Progenitor cell of endocrine pancreas (in vitro differentiated cells): ENCODE measurements at places on chromosomes 13 and 19.
A peak's percentile ranks its signal among the peaks of the same experiment; 100 is the strongest.

- DNase-seq: no peak
Observed at GRCh38 chr19:23439623-23440022, 44.4 kb upstream of the ZNF91 start.

GRCh38 chr13:27578121-27579030 lies 42.0 kb downstream of the LNX2 start:
- DNase-seq: no peak

DNA sequence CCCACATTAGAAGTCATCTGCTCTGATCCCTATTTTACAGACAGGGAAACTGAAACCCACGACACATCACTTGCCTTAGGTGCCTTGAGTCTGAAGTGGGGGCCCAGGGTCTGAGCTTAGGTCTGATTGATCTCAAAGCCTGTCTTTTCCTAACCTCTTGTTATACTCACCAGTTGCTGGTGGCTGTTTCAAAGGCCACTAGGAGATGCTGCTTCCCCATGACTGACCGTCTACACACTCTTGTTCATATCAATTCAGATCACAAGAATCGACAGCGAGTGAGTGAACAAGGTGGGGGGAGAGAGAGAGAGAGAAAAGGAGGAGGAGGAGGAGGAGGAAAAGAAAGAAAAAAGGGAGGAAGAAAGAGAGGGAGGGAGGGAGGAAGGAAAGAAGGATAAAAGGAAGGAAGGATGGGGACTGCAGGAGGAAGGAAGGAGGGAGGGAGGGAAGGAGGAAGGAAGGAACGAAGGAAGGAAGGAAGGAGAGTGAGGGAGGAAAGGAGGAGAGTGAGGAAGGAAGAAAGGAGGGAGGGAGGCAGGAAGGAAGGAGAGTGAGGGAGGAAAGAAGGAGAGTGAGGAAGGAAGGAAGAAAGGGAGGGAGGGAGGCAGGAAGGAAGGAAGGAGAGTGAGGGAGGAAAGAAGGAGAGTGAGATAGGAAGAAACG lies 3.3 kb downstream of the OR10H1 start:
- no peak for DNase-seq

DNA sequence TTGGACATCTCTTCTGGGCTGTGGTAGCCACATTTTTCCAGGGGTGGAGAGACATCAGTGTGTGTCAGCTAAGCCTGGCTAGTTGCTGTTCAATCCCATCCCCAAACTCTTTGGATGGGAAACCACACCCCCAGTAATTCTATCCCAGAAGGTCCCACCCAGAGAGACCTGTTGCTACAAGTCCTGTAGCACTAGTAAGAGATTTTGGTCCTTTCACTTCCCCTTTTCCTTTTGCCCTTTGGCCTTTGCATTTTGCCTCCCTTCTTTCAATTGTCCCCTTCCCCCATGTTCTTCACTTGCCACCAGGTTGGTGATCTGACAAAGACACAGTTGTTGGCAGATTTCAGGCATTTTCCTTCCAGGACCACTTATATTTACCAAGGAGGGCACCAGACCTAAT lies 3.8 kb downstream of the CBY2 start:
- no peak for DNase-seq

- no peak for DNase-seq
Observed at GRCh38 chr19:48480183-48480557, 11.0 kb downstream of the CYTH2 start.

- DNase-seq: no peak
Observed at GRCh38 chr19:45498411-45499195, at the start of gene PPM1N. PPM1N (plus strand) TSS chr19:45498443; CDS start chr19:45498473, 30 bp downstream.

DNA sequence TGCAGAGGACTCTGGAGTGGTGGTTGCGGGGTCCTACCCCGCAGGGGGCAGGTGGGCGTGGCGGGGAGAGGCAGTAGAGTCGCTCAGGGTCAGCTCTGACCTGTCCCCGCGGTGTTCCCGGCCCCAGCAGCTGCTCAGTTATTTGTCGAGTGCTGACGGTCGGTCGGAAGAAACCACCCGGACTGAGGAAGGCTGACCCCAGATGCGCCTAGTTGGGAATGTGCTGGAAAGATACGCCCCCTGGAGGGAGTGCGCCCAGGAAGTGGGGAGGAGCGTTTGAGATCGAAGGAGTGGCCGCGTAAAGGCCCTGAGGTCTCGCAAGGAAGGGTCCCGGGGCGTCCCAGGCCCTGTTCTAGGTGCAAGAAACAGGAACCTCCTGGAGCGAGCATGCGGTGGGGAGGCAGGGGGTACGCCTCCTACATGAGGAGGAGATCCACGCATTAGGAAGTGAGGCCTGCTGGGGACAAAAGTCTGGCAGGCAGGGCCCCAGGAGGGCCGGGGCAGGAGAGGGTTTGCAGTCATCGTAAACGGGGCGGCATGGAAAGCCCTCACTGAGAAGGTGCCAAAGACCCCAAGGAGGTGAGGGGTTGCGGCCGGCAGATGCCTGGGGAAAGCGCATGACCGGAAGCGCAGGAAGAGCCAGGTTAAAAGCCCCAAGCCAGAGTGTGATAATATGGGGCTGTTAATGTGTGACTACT lies 9.2 kb downstream of the CCDC8 start:
- DNase-seq: peak; percentile 49

DNA sequence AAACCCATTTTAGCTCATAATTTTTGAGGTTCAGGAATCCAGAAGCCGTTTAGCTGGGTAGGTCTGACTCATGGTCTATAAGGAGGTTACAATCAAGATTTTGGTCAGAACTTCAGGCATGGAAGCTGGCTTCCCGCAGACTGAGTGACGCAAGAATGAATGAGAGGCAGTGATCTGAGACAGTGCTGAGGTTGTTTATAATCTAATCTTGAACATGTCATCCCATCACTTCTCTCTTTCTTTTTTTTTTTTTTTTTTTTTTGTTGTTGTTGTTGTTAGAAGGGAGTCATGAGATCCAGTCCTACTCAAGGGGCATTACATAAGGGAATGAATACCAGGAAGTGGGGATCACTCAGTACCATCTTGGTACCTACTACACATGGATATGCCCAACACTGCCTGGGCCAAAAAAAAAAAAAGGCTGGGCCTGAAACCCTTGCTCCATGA lies 217.4 kb downstream of the DLEU7 start:
- DNase-seq: no peak
